Stimulated activated CD4-positive, alpha-beta T cell treated with anti-CD3 and anti-CD28 coated beads, TNF-alpha, amount 100 ng/mL, for 4 hours (primary cell): ENCODE measurements at places on chromosomes 16 and 17.

GRCh38 chr16:69469807-69470561, 45.6 kb downstream of the CYB5B start:
- no peak for DNase-seq

DNA sequence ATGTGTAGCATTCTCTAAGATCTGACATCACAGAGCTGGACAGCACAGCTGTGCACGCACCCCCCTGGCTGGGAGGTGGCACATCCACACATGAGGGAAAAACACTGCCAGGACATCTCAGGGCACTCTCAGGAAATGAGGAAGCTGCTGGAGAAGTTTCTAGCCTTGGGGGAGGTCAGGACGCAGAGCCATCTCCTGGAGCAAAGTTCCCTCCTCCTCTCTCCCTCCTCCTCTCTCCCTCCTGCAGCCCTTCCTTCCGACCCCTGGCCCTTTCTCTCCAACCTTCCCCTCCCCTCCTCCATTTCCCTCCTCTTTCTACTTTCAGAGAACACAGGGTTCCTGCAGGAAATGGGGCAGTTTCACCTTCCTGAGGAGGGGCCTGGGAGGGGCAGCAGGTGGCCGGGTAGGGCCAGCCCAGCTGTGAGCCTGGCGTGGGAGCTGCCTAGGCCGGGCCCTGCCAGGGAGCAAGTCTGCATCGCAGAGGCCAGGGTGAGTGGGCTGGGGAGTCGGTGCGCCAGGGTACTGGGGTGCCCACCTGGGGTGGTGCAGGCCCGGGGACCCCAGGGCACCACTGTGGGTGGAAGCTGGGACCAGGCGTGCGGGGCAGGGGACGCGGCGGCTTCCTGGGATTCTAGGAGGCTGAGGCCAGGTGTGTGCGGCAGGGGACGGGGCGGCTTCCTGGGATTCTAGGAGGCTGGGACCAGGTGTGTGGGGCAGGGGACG, at the start of gene DPEP1:
Gene DPEP1 (plus strand): TSS at position 412 of the 723 bp plus-strand sequence. CDS start 16,769 bp downstream, outside the sequence.
- DNase-seq = no peak

GRCh38 chr17:81511804-81512561, 616 bp downstream of the ACTG1 start:
- DNase-seq = no peak

DNA sequence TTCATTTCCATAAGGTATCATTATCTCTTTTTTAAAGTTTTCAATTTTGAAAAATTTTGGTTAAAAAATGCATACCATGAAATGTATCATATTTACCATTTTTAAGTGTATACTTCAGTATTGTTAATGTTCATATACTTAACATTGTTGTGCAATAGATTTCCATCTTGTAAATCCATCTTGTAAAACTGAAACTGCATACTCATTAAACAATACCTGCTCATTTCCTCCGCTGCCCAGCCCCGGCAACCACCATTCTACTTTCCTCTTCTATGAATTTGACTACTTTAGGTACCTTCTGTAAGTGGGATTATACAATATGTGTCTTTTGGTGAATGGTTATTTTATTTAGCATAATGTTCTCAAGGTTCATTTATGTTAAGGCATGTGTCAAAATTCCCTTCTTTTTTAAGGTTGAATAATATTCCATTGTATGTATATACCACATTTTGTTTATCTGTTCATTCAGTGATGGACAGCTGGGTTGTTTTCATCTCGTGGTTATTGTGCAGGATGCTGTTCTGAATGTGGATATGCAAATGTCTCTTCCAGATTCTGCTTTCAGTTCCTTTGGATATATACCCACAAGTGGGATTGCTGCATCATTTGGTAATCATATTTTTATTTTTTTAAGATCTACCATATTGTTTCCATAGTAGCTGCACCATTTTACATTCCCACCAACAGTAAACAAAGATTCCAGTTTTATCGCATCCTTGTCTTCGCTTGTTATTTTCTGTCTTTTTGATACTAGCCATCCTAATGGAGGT, 6.7 kb downstream of the CCL2 start:
- DNase-seq = no peak

DNA sequence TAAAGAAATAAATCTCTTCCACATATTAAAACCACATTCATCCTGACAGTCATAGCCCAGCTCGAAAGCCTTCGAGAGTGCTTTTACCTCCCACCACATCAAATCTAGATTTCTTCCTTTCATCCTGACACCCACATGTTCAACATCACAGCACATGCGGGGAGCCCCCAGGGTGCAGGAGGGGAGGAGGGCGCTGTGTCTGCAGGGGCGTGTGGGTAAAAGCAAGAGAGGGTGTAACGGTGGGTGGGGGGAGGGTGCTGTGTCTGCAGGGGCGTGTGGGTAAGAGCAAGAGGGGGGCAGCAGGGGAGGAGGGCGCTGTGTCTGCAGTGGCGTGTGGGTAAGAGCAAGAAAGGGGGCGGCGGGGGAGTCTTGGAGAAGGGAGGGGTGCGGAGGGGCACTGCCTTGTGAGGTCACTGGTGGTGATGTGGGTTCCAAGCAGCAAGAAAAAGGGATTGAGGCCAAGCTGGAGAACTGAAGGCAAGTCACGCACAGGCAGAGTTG, 34.7 kb downstream of the ADCY9 start:
- peak; percentile 33 for DNase-seq

GRCh38 chr16:4026854-4027253, 89.4 kb downstream of the ADCY9 start:
- DNase-seq = no peak

GRCh38 chr16:4339909-4340308, 11.2 kb downstream of the PAM16 start:
- no peak for DNase-seq

DNA sequence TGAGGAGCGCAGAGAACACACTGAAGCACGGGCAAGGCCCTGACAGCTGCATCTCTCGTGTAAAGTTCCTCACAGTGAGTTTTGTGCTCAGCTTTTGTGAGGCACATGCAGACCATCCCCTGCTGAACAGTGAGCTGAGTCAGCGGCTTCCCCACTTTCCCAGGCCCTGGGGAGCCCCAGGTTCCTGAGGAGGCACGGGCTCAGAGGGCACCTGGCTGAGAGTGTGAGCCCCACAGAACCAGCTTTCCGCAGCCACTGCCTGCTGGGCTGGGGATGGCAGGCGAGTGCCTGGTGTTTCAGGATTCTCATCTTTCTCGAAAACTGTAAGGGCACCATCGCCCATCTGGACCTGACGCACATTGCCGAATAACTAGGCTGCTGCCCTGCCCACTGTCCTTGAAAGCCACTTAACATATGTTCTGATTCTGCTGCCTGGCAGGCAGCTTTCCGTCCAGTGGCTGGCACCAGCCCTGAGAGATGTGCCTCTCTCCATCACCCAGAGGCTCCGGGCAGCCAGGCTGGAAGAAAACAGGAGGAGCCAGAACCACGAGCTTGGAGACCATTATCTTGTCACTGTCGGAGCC, 266.7 kb upstream of the FOXF1 start:
- no peak for DNase-seq

GRCh38 chr16:30741461-30741914, 6.7 kb upstream of the PHKG2 start:
- DNase-seq = no peak

- no peak for DNase-seq
These were observed 331.3 kb upstream of the EEF2KMT start for GRCh38 chr16:5428932-5429331.

DNA sequence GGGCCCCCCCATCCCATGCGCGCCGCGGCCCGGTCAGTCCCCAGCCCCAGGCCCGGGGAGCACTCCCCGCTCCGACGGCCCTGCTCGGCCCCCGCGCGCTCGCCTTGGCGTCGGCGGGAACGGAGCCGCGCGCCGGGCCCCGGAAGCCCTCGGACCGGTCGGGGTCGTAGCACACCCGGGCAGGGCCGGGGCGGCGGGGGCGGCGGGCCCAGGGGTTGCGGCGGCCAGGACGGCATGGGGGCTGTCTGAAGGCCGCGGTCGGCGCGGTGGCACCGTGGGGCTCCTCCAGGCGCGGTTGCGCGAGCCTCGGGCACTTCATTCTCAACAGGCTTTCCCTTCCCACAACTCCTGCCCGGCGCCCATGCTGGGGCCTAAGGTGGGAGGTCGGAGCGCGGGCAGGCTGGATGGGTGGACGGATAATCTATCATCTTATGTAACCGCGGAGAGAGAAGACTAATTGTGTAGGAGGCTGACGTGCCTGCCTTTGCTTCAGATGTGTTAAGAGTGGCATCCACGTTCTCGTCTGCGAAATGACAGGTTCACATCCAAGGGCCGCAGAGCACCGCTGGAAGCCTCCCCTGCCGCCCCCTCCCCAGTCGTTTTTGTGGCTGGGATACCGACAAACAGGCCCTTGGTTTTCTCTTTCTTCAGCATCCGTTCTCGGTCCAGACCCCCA, 708 bp downstream of the BAIAP2 start:
- DNase-seq = no peak

DNA sequence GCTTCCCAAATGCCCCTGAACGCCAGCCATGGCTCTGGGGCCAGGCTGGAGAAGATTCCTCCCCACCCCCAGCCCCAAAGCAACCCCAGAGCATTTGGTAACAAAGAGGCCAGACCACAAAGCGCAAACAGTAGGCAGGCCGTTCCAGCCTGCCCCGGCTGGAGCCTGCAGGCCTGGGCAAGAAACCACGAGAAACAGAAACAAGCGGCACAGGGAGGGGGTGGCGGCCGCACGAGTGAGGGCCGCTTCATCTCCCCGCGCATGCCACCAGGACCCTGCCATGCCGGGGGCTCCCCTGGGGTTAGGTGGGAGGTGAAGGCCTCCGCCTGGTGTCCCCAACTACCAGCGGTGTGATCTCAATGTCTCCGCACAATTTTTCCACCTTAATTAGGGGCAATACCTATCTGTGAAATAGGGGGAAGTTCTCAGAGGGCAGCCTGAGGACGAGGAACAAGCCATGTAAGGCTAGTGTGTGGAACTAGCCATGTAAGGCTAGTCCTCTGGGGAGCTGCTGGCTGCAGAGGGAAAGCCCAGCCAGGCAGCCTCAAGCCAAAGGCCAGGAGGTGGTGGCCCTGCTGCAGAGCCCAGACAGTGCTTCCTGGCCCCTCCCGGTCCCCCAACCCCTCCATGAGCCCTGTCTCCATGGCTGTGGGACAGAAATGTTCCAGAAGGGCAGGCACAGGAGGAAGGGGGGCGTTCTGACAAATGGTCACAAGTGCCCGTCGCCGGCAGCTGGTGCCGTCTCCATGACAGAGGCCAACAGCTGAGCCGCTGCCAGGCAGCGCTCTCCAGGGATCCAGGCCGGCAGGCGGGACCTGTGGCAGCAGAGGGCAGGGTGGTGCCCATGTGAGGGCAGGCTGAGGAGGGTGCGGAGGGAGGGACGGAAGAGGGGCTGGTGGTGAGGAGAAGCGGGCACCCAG, 14.5 kb upstream of the MTSS2 start:
- DNase-seq = no peak

GRCh38 chr17:41069031-41069430, 3.4 kb upstream of the KRTAP2-4 start:
- DNase-seq = no peak

GRCh38 chr17:29557085-29557738, 9.6 kb downstream of the ABHD15 start:
- no peak for DNase-seq

DNA sequence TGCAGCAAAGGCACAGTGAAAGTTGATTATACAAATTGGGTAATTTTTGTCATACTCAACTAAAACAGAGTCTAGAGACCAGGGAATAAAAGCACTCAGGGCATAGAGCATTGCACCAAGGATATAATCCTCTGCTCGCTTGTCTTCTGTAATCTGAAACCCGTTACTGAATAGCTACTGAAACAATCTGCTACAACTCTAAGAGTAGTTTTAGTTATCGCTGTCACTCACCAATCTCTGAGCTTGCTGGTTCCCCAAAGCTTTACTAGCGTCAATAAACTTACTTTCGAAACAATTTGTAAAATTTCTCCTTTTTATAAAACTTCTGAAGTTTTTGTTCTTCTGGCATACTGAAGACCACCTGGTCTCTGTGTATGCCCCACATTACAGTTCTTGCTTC, 22.9 kb upstream of the SLC35G3 start:
- no peak for DNase-seq

- no peak for DNase-seq
These were observed 375.0 kb downstream of the KCNJ2 start for GRCh38 chr17:70544317-70544716.

DNA sequence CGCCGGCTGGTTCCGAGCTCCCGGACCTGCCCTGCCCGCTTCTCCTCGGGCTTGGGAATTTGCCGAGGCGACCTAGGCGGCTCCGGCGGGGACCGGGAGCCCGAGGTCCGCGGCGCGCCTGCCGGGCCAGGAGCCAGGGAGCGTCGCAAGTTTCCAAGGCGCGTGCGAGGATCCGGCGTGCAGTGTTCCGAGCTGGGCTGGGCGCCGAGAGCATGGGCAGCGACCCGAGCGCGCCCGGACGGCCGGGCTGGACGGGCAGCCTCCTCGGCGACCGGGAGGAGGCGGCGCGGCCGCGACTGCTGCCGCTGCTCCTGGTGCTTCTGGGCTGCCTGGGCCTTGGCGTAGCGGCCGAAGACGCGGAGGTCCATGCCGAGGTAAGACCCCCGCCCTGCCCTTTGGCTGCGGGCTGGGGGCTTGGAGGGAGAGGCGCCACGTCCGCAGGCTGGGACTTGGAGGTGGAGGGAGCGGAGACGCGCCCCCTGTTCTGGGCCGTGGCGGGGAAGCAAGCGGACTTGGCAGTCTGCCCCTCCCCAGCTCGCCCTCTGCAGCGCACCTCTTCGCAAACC, 668 bp downstream of the MMP15 start:
- no peak for DNase-seq

- no peak for DNase-seq
These were observed 5.6 kb upstream of the ULK2 start for GRCh38 chr17:19873346-19873745.

DNA sequence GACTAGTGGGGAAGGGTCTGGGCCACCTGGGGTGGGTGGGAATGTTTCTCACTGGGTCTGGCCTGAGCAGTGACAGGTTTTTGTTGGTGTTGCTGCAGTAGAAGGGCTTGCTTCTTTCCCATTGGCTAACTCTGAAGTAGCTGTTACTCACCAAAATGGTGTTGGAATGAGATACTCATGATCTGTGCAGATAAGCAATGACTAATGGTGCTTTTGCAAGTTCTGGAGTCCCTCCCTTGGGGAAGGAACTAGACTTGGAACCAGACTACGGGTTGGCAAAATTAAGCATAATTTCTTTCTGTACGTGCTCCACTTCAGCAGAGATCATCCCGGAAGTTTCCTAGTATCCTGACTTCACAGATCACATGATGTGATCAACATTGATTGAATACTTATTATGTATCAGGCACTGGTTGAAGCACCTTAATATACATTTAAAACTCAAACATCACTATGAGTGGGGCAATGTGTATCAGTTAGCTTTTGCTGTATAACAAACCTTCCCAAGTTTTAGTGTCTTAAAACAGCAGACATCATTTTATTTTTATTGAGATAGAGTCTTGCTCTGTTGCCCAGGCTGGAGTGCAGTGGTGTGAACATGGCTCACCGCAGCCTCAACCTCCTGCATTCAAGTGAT, 30.1 kb downstream of the CHP2 start:
- DNase-seq = no peak

DNA sequence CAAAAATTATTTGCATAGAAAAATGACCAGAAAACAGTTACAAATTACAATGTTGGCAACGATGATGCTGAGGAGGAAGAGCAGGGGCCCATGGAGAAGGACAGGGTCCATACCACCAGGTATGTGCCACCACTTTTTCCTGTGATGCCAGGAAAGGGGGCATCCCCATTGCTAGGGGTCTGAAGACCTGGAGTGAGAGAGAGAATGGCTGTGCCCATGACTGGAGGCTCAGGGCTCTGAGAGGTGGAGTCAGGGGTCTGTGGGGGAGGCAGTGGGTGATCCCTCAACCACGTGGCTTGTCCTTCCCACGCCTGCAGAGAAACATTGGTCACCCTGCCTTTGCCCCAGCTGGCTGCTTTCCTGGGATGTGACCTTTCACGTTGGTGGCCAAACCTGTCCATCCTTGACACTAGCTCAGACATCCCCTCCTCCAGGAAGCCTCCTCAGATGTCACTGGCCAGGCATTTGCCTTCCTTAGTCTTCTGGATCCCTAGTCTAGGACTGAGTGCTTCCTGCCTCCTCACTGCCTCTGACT, 51.4 kb downstream of the SOCS1 start:
- no peak for DNase-seq
